ENCODE measurements at places on chromosomes 4 and X.

GRCh38 chr4:168791376-168791775 lies 218.7 kb downstream of the CBR4 start:
- no peak for DNase-seq

DNA sequence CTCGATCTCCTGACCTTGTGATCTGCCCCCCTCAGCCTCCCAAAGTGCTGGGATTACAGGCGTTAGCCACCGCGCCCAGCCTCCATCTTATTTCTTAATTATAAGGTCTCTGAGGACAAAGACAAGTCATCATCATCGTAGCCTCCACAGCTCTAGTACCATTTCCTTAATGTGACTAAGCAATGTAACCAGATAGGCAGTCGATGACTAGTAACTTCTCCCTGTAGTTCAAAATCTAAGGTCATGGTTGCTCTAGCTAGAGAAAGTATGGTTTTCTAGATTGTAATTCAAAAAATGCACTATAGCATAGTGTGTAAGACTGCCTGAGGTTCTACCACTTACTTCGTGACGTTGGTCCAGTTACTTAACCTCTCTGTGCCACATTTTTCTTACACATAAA lies 6.9 kb downstream of the SLC39A8 start:
- no peak for DNase-seq

- DNase-seq = no peak
Measured at GRCh38 chr4:65083076-65083475, 587.2 kb downstream of the EPHA5 start.

DNA sequence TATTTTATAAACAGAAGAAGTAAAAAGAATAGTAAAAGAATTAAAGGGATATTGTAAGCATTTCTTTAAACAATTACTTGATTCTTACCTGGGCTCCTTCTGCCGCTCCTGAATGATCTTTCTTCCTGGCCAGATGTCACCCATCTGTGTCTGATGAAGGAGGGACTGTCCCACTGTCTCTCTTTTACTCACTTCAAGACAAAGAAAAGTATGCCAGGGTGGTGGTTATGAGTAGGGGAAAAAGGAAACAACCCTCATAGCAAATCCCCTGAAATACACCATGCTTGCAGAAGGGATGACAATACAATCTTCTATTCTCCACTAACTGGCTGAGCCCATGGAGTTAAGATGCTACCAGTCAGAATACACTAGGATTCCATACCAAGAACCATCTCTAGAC lies 31.1 kb downstream of the SYTL4 start:
- no peak for DNase-seq

DNA sequence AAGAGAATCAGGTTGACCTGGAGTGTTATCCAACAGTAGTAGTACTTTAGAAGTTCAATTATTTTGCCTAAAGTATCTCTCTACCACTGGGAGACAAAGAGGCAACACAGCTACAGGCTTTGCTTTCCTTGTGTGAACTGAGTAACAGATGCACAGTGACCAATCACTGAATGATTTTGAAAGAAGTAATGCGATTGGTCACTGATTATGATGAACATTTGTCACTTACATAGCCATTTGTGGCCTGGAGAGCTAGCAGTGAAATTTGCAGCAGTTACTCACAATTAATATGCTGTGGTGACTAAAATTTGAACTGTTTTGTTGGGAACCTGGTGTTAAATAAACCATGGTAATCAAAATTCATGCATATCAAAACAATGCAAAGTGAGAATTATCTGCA lies 508.7 kb upstream of the DIPK2B start:
- DNase-seq = no peak

DNA sequence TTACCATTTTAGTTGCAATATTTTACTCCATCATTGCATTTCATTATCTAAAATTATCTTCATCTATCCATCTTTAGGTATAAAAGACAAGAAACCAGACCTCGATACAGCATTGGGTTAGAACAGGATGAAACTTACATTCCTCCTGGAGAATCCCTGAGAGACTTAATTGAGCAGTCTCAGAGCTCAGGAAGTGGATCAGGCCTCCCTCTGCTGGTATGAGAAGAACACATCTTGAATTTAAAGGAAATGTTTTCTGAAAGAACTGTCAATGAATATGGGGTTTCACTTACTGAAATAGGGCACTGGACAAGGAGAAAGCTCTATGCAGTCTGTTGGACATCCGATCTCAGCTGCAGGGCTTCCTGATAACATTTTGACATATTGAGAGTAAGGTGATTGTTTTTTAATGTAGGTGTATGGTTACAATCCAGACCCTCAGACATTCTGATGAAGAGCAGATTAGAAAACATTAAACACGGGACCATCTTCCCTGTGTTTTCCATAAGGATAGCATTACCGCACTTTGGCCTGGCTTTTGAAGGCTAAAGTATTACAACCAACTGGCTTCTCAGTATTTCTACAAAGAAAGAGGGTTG lies 367.2 kb downstream of the BMPR1B start:
- DNase-seq = no peak

GRCh38 chr4:22414833-22415232 lies 101.0 kb downstream of the ADGRA3 start:
- no peak for DNase-seq

GRCh38 chr4:174523025-174523693 lies 871 bp upstream of the HPGD start:
- no peak for DNase-seq

DNA sequence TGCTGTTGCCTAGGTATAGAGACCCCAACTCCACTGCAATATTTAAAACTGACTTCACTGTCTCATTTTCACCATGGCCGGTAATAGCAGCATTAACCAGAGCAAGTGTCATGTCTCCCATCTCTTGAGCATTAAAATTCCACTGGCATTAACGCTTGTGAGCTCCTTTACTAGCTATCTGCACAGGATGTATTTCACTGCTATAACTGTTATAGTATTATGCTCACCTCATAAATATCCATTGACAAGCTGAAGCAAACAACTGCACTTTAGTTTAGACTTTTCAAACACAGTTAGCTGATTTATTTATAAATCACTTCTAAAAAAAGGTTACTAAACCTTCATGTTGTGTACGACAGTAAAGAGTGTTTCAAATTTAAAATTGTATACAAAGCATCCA lies 157.8 kb downstream of the ANTXR2 start:
- DNase-seq = no peak

DNA sequence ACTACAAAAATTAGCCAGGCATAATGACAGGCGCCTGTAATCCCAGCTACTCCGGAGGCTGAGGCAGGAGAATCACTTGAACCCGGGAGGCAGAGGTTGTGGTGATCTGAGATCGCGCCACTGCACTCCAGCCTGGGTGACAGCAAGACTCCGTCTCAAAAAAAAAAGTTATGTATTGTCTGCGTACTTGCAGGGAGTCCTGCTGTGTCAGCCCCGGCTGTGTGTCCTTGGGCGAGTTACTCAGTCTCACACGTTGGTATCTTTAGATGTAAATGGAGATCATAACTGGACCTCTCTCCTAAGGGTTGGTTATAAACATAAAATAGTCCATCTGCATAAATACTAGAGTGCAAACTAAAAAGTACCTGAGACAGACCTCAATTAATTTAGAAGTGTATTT lies 22.7 kb upstream of the TBC1D14 start:
- no peak for DNase-seq

GRCh38 chrX:78024349-78025059 lies 55.1 kb upstream of the PGAM4 start:
- DNase-seq = no peak

DNA sequence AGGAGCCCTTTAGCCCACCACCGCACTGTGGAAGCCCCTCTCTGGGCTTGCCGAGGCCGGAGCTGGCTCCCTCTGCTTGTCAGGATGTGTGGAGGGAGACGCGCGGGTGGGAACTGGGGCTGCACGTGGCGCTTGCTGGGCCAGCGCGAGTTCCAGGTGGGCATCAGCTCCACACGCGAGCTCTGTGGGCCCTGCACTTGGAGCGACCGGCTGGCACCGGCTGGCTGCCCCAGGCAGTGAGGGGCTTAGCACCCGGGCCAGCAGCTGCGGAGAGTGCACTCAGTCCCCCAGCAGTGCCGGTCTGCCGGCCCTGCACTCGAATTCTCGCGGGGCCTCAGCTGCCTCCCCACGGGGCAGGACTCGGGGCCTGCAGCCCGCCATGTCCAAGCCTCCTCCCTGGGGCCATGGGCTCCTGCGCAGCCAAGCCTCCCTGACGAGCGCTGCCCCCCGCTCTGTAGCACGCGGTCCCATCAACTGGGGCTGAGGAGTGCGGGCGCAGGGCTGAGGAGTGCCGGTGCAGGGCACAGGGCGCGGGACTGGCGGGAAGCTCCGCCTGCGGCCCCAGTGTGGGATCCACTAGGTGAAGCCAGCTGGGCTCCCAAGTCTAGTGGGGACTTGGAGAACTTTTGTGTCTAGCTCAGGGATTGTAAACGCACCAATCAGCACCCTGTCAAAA lies 93.6 kb downstream of the DTHD1 start:
- DNase-seq = no peak

DNA sequence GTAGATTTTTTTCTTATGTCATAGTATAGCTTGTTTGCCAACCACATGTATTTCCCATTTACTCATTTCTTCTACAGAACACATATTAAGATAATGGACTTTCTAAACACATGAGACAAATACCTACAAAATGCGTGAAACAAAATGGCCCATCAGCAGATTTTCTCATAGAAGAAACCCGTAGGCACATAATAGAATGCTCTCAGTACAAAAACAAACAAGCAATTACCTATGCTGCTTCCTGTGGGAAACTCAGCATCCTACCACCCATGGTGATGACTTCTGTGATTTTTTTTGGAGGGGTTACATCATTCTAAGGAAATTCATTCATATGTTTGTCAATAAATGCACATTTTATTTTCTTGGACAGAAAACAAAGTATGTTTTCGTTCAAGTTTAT lies 343.6 kb downstream of the SPRY1 start:
- no peak for DNase-seq

- DNase-seq = no peak
Measured at GRCh38 chr4:153001626-153002025, 65.5 kb downstream of the FHDC1 start.

- DNase-seq = no peak
Measured at GRCh38 chrX:13277539-13277938, 42.3 kb downstream of the ATXN3L start.

DNA sequence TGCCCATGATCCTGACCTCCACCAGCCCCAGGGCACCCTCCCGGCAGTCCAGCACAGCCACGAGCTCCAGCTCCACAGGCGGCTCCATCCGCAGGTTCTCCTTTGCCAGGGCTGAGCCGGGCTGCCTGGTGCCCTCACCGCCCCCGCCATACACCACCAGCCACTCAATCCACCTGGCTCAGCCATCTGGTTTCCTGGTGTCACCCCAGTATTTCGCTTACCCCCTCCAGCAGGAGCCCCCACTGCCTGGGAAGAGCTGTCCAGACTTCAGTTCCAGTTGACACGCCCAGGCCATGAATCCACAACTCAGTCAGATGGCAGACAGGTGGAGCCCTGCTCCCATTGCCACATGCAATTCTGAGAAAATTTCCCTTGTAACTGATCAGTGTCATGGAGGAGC lies 3.9 kb downstream of the SHISA3 start:
- no peak for DNase-seq

DNA sequence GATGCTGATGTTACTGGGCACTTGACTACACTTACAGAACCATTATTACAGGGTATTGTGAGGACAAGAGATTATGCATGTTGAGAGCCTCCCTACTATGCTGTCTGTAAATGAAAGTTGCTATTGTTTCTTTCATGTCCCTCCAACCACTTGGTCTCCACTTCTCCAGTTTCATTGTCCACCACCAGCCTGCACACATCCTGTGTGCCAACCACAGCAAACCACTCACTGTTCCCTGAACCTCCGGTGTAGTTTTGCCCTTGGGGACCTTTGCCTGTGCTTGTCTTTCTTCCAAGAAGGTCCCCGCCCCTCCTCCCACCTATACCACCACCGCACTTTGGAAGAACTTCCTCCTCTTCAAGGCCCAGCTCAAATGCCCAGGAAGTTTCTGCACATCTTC lies 43.1 kb upstream of the AFF2 start:
- DNase-seq = no peak

DNA sequence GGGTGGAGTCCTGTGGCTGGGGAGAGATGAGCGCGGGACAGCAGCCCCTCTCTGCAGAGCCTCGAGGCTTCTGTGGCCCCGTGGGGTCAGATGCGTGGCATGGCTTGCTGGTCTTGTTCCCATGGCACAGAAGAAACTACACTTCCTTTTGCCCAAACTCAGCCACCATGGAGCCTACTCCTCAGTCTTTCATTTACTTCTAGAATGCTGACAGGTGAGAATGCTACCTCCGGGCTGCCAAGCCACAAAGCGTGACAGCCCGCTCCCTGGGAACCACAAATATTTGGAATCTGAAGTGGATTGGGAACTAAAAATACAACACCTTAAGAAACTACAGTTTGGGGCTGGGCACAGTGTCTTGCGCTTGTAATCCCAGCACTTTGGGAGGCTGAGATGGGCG lies 98.0 kb downstream of the TRAPPC11 start:
- DNase-seq = no peak

- DNase-seq = no peak
Measured at GRCh38 chr4:184668511-184669114, 19.1 kb downstream of the PRIMPOL start.

DNA sequence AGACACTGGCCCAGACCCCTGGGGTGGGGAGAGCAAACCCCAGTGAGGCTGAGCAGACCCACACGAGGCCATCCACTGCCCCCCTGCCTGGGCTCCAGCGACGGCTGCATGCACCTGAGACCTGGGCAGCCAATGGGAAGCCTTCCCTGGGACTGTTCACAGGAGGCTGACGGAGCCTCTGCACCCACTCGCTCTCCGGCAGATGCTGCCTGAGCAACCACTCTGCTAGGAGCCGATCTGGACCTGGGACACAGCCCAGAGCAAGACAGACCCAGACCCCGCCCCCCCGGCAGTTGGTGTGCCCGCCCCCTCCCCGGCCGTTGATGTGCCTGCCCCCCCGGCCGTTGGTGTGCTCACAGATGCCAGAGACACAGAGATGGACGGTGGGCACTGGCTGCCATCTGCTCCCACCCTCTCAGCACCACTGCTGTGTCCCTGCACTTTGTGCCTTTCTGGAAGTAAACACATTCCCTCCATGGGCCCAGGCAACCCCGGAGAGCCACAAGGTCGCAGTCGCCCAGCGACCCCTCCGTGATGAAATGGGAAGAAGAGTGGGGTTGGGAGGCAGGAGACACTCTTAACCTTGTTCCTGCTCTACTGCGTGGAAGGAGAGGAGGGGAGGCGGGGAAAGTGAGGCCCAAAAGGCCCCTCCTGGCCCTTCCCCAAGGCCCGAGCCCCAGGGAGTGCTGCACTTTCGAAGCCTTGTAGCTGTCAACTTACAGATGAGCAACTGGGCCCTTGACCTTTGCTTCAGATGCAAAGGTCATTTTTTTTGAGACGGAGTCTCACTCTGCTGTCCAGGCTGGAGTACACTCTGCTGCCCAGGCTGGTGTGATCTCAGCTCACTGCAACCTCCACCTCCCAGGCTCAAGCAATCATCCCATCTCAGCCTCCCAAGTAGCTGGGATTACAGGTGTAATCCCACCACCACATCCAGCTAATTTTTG lies 62.0 kb downstream of the ZFYVE28 start:
- DNase-seq = no peak

GRCh38 chr4:160570271-160570670 lies 1467.4 kb downstream of the RAPGEF2 start:
- DNase-seq = no peak

DNA sequence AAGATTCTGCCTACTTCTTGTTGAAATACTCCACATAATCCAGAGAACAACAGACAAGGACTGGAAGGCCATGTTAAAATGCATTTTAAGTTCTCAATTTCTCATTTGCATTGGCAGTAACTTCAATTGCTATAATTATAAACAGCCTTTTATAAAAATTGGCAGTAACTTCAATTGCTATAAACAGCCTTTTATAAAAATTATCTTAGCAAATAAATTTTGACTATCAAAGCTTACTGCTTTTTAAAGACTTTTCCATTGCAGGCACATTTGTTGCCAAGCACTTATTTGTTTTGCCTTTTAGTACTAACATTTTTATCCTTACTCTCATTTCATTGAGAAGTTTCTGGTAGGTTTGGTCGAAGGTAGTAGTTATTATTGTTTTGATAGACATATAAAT lies 17.8 kb downstream of the SCFD2 start:
- no peak for DNase-seq

All from stimulated activated CD4-positive, alpha-beta T cell treated with anti-CD3 and anti-CD28 coated beads, Interleukin-12 subunit alpha, Interleukin-12 subunit beta, amount 100 ng/mL, for 24 hours (primary cell).